ENCODE measurements at places on chromosomes 1 and 21.
A peak's percentile ranks its signal among the peaks of the same experiment; 100 is the strongest.

GRCh38 chr1:160620942-160621632 lies 25.8 kb downstream of the SLAMF1 start:
- no peak overlapping the region for H3K27ac ChIP-seq
- H3K36me3 ChIP-seq: no peaks in the 10 kb centered on the region
- DNase-seq: no peak
- H3K27me3 ChIP-seq: no peaks in the 10 kb centered on the region
- no peaks in the 10 kb centered on the region for H3K4me1 ChIP-seq

- no peak overlapping the region for H3K27ac ChIP-seq
- H3K4me3 ChIP-seq: no peak overlapping the region
- DNase-seq: no peak
- no peaks in the 10 kb centered on the region for H3K4me1 ChIP-seq
Measured at GRCh38 chr1:154137888-154138287, 17.0 kb downstream of the NUP210L start.

- no peaks in the 10 kb centered on the region for H3K4me1 ChIP-seq
- H3K36me3 ChIP-seq: no peaks in the 10 kb centered on the region
- H3K27me3 ChIP-seq: no peaks in the 10 kb centered on the region
- H3K4me3 ChIP-seq: no peak overlapping the region
- no peak overlapping the region for H3K27ac ChIP-seq
Measured at GRCh38 chr1:98467586-98467985, 193.9 kb upstream of the SNX7 start.

DNA sequence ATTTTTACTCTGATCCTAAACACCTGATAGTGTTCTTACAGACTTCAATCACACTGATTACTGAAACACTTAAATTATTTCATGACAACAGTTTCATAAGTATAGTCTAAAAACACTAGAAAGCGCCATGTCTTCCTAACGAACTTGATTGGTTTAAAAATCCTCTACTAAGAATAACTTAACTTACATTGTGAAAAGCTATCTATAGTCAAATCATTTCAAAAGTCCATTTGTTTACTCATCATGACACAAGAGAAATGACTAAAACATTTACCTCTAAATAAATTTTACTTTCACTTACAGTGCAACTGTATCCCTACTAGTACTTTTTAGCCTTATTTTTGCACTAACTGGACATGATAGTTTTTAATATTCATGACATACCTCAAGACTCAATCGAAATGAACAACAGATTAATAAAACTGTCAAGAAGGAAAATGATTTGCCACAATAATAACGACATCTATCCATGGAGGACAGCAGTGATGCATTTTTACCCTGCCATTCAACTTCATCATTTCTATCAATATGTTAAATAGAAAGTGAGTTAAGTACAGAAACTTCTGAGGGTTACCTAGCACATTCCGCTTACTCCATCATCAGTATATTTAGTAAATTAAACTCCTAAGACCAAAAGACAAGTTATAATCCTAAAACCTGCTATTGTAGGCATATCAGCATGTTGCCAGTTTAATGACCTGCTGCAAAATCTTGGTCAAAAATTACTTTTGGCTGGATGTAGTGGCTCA lies 38.4 kb downstream of the AHCTF1 start:
- H3K4me3 ChIP-seq: no peak overlapping the region
- H3K4me1 ChIP-seq: no peaks in the 10 kb centered on the region
- no peaks in the 10 kb centered on the region for H3K27me3 ChIP-seq
- no peak for DNase-seq
- H3K27ac ChIP-seq: no peak overlapping the region
- H3K36me3 ChIP-seq: peaks cover 3% of the 10 kb centered on the region

DNA sequence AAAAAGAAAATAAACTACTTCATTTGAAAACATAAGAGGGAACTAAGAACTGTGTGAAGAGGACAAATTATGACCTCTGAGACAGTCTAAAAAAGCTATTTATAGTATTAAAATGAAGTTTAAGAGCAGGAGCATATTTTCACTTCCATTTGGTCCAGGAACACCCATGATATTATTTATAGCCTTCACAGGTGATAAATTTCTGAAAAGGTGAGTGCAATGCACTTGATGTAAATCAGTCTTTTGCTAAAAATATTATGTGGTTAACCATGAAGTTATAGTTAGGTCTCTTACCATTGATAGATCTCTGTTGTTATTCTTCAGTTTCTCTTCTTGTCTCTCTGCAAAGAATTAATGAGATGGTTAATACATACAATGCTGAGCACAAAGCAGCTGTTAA lies 14.7 kb downstream of the TMCO1 start:
- H3K4me1 ChIP-seq: no peaks in the 10 kb centered on the region
- peaks cover 1% of the 10 kb centered on the region for H3K36me3 ChIP-seq
- no peak overlapping the region for H3K4me3 ChIP-seq
- H3K27ac ChIP-seq: no peak overlapping the region
- DNase-seq: no peak
- H3K27me3 ChIP-seq: no peaks in the 10 kb centered on the region

DNA sequence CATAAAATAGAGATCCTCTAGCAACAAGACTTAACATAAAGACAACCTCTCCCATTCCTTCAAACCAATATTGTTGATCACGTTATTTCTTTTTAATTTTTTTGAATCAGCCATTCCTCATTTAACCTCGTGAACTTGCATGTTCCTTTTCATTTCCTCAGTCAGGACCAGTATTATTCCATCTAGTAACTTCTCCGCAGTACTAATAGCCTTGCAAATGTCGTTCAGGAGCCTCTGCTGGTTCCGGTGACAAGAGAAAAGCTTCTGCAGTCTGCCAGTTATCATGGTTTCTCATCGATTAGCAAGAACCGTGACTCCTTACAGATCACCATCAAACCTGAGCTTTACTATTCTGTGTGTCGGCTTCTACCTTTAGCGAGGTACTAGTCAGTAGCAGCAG lies 3.0 kb downstream of the APP start:
- H3K4me1 ChIP-seq: peaks cover 2% of the 10 kb centered on the region
- H3K36me3 ChIP-seq: no peaks in the 10 kb centered on the region
- H3K27ac ChIP-seq: peak overlapping the region; percentile 20
- no peaks in the 10 kb centered on the region for H3K27me3 ChIP-seq

GRCh38 chr1:229696385-229696784 lies 70.3 kb downstream of the URB2 start:
- peak; percentile 36 for DNase-seq
- no peaks in the 10 kb centered on the region for H3K27me3 ChIP-seq
- H3K4me3 ChIP-seq: no peak overlapping the region
- H3K4me1 ChIP-seq: peaks cover 13% of the 10 kb centered on the region

DNA sequence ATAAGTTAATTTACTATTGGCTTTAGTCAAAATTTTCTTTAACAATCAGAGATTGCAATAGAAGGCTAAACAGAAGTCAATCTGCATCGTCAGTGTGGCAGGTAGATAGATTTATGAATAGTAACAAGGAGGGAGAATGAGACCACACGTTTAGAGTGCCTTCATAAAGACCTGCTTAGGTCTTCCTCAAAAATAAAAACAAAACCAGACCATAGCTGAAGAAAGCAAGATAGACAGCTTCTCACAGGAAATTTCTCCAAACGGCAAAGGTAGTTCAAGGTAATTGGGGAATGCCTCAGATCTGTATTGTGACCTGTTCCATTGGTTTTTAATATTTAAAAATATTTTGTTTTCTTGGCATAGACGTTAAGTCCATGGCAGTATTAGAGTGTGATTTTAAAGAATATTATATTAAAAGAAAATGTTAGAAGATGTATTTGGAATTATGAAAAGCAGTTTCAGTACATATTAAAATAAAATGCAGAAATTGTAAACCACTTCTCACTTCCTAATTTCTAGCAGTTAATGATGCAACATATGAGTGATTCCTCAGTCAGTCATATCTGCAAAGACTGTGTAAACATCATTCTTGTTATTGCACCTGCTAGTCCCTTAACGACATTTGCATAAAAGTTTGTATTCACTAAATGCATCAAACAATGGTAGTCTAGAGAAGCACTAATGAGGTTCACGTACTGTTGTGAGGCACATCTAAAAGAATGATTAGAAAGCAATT lies 278.0 kb downstream of the HLX start:
- H3K4me3 ChIP-seq: no peak overlapping the region
- no peaks in the 10 kb centered on the region for H3K27me3 ChIP-seq
- H3K4me1 ChIP-seq: peaks cover 3% of the 10 kb centered on the region
- H3K27ac ChIP-seq: no peak overlapping the region

GRCh38 chr1:5526822-5527551 lies 465.2 kb downstream of the NPHP4 start:
- H3K4me3 ChIP-seq: no peak overlapping the region
- no peaks in the 10 kb centered on the region for H3K27me3 ChIP-seq
- DNase-seq: no peak
- no peak overlapping the region for H3K27ac ChIP-seq

GRCh38 chr1:226444901-226445300 lies 37.0 kb upstream of the PARP1 start:
- DNase-seq: no peak
- no peak overlapping the region for H3K4me3 ChIP-seq
- H3K27me3 ChIP-seq: no peaks in the 10 kb centered on the region
- H3K36me3 ChIP-seq: no peaks in the 10 kb centered on the region
- no peaks in the 10 kb centered on the region for H3K4me1 ChIP-seq

DNA sequence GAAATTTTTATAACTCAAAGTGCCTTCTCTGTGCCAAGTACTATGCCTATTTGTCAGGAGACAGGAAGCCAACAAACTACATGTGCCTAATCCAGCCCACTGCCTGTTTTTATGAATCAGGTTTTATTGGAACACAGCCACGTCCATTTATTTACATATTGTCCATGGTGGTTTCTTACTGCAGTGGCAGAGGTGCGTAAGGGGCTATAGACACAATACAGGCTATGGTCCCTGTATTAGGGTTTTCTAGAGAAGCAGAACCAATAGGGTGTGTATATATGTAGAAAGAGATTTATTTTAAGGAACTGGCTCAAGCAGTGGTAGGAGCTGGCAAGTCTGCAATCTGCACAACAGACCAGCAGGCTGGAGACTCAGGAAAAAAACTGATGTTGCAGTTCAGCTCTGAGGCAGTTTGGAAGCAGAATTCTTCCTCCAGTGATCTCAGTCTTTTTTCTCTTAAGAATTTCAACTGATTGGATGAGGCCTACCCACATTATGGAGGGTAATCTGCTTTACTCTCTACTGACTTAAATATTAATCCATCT lies 15.4 kb downstream of the PPIE start:
- no peak overlapping the region for H3K4me3 ChIP-seq
- H3K27ac ChIP-seq: no peak overlapping the region
- no peaks in the 10 kb centered on the region for H3K4me1 ChIP-seq
- peaks cover 9% of the 10 kb centered on the region for H3K36me3 ChIP-seq
- DNase-seq: no peak
- H3K27me3 ChIP-seq: no peaks in the 10 kb centered on the region

DNA sequence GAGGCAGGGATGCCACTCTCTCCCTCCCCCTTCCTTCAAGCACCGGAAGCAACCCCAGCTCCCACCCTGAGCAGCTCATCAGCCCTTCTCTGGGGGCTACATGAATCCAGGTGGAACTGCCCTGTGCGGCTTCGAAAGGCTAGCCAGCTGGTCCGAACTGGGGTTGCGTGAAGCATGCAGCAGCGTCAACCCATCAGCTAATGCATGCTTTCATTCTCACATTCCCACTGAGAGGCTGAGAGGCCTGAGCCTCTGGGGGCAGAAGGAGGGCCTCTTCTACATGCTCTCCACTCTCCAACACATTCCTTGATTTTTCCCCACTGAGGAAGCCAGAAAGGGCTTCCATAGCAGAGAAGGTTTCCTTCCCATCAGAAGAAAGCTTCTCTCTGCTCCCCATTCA lies 5.6 kb downstream of the RXRG start:
- peaks cover 8% of the 10 kb centered on the region for H3K4me1 ChIP-seq
- no peaks in the 10 kb centered on the region for H3K36me3 ChIP-seq
- peak; percentile 33 for DNase-seq
- no peaks in the 10 kb centered on the region for H3K27me3 ChIP-seq
- H3K27ac ChIP-seq: no peak overlapping the region
- H3K4me3 ChIP-seq: no peak overlapping the region

GRCh38 chr1:228283043-228283371 lies 75.2 kb downstream of the OBSCN start:
- no peaks in the 10 kb centered on the region for H3K27me3 ChIP-seq
- H3K36me3 ChIP-seq: peaks cover 8% of the 10 kb centered on the region
- no peak overlapping the region for H3K27ac ChIP-seq

DNA sequence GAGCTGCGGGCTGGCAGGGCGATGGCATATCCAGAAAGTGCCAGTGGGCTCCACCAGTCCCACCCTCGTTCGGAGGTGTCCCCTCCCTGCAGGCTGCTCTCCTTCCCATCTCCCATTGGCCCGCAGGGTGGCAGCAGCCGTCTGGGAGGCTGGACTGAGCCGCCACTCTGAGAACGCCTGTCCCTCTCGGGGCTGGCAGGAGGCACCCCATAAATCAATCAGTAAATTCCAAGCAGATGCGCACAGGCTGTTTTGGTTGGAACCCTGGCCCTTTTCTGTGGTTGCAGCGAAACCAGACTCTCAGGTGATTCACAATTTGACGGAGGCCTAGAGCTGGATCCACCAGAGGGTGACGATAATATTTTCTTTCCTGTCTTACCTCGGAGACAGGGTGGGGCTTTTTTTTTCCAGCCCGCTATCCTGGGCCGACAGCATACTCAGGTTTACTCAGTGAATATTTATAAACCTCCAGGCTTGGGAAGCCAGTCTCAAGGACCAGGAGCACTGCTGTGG lies 99.7 kb downstream of the GLIS1 start:
- H3K4me1 ChIP-seq: no peaks in the 10 kb centered on the region
- no peak overlapping the region for H3K4me3 ChIP-seq
- no peaks in the 10 kb centered on the region for H3K36me3 ChIP-seq
- DNase-seq: no peak
- no peak overlapping the region for H3K27ac ChIP-seq

DNA sequence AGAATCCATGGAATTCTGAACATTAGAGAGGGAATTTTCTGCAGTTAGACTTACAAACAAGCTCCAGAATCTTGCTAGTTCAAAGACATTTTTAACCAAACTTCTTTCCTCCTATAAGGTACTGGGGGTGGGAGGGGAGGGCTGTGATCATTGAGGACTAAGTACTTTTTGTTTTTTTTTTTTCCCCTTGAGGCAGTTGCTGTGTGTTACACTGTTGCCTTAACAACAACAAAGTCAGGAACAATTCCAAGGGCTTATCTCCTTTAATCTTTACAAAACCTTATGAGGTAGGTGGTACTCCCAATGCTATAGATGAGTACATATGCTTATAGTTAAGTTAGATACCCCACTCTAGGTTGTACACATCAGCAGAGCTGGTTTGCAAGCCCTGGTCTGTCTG lies 62.9 kb downstream of the PPP1R12B start:
- no peak overlapping the region for H3K27ac ChIP-seq
- H3K4me1 ChIP-seq: peaks cover 2% of the 10 kb centered on the region
- no peak overlapping the region for H3K4me3 ChIP-seq
- no peaks in the 10 kb centered on the region for H3K27me3 ChIP-seq
- no peaks in the 10 kb centered on the region for H3K36me3 ChIP-seq

- DNase-seq: no peak
- no peaks in the 10 kb centered on the region for H3K36me3 ChIP-seq
- no peak overlapping the region for H3K27ac ChIP-seq
- H3K27me3 ChIP-seq: no peaks in the 10 kb centered on the region
Measured at GRCh38 chr1:201475915-201476669, 7.1 kb upstream of the PHLDA3 start.

DNA sequence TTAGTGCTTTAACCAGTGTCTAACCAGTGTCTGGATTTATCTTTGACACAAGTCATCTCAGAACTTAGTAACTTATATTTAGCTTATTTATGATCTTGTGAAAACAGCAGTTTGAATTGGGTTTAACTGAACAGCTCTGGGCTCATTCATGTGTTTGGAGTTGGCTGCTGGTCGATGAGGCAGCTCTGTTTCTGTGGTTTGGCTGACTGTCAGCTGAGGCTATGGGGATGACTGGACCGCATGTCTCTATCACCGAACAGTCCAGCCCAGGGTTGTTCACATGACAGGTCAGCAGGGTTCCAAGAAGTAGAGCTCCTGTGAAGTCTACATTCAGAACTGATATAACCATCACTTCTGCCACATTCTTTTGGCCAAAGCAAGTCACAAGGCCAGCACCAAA lies 29.1 kb upstream of the C21orf91 start:
- no peak overlapping the region for H3K4me3 ChIP-seq
- H3K27ac ChIP-seq: no peak overlapping the region
- no peaks in the 10 kb centered on the region for H3K27me3 ChIP-seq
- no peaks in the 10 kb centered on the region for H3K4me1 ChIP-seq
- no peak for DNase-seq

Data from mesendoderm (in vitro differentiated cells).